Ecto neural progenitor cell (in vitro differentiated cells): ENCODE measurements at places on chromosomes 13 and 19.

DNA sequence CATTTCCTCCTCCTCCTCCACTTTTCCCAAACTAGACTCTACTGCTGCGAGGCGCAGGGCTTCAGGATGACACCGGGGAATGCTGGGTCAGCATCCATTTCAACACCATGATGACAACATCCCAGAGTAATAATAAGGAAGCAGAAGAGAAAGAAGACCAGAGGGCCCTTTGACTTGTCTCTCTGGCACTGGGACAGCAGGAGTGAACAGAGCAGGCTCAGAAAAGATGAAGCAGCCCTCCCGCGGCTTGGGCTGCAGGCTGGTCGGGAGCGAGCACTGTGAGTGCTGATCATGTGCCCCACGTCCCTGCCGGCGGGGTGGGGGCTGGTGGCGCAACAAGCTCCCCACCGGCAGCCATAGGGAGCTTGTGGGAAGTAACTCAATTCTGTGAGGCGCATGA is 30.5 kb downstream of the RANBP3 start:
- no peak for DNase-seq

- no peak for DNase-seq
Observed at GRCh38 chr13:96899946-96900345, 94.3 kb downstream of the OXGR1 start.

DNA sequence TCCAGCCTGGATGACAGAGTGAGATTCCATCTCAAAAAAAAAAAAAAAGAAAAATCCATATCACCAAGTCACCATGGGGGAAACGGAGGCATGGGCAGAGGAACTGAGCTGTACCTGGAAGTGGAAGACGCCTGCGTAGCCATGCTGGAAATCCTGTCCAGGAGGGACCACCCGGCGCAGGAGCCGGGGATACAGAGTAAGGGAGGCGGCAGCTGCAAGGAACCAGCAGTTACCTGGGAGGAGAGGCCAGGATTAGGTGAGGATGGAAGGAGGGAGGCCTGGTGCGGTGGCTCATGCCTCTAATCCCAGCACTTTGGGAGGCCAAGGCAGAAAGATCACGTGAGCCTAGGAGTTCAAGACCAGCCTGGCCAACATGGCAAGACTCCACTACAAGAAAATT is 2.0 kb downstream of the CAPN12 start:
- no peak for DNase-seq

- DNase-seq, result no peak
Observed at GRCh38 chr13:86922936-86923335, 748.2 kb upstream of the SLITRK5 start.

DNA sequence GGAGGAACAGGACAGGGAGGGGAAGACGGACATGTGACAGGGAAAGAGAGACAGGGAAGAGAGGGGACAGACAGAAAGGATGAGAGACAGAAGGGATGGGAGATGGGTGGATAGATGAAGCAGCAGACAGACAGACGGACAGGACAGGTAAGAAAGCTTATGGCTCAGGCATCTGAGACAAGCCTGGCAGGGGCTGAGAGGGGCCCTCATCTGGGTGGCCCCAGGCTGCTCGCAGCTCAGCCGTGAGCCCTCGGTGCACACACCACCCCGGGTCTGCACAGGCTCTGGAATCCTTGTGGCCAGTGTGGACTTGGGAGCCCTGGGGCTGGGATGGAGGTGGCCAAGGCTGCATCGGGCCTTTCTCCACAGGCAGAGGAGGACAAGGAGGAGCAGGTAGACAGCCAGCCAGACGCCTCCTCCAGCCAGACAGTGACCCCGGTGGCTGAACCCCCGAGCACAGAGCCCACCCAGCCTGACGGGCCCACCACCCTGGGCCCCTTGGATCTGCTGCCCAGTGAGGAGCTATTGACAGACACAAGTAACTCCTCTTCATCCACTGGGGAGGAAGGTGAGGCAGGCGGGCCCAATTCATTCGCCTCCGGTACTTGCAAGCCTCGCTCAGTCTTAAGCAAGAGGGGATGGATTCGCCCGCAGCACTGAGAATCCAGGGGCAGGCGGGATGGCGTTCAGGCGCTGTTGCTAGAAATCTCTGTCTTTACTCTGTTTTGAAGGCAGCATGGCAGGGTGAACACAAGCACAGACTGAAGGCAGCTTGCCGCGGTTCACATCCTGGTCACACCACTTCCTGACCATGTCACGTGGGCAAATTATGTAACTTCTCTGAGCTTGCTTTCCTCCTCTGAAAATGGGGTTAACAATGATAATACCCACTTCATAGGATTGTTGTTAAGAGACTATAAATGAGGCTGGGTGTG is 14.0 kb downstream of the GRAMD1A start:
- DNase-seq, result no peak

- DNase-seq, result no peak
Observed at GRCh38 chr13:35157143-35157755, 215.2 kb downstream of the NBEA start.

GRCh38 chr19:1684573-1684912 is 32.1 kb upstream of the TCF3 start:
- DNase-seq, result no peak

GRCh38 chr13:80168089-80168850 is 172.7 kb downstream of the SPRY2 start:
- no peak for DNase-seq

DNA sequence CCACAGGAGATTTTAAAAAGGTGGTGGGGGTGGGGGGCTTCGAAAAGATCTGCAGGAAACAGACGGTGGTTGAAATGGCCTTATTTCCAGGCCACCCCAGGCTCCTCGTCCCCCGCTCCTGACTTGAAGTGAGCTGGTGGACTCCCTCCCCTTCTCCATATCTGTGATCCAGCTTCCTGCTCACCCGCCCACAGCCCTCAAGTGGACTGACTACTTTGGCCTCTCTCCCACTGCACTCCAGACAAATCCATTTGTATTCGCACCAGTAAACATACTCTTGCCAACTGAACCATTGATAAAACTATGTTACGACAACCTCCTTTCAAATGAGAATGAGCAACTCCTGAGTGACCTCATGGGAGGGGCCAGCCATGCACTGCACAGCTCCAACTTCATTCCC is 259.5 kb downstream of the COL4A1 start:
- DNase-seq, result no peak

- DNase-seq, result no peak
Observed at GRCh38 chr13:93325303-93326233, 99.0 kb downstream of the GPC6 start.

GRCh38 chr19:8028951-8029491 is 23.5 kb upstream of the CCL25 start:
- peak; percentile 94 for DNase-seq

GRCh38 chr13:26929971-26930730 is 169.6 kb upstream of the GPR12 start:
- DNase-seq, result peak; percentile 89

- DNase-seq, result no peak
Observed at GRCh38 chr19:23071147-23071511, 45.7 kb upstream of the ZNF730 start.

GRCh38 chr19:28963486-28964250 is 249.3 kb downstream of the UQCRFS1 start:
- DNase-seq, result no peak

DNA sequence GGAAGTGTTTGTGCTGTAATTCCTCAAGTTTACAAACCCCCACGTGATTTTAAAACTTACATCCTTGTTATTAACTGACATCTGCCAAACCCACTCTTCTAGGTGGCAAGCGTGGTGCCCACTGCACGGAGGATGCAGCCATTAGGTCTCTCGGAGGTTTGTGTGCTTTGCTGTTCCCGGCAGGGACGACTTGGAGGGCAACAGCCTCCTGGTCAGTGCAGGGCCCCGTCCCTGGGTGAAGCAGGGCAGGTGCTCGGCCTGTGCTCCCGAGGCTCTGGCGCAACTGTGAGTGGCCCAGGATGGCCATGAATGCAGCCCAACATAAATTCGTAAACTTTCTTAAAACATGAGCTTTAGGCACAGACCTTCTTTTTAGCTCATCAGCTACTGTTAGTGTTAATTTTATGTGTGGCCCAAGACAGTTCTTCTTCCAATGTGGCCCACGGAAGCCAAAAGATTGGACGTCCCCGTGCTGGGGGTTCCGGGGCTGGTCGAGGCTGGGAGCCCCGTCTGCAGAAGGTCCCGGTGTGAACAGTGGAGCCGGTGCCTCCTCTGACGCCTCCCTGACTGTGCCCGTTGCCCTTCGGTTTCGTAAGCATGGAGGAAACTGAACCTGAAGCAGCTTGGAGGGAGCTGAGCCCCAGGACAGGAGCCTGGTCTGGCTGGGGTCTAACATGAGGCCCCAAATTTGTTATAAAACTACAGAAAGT is 11.9 kb downstream of the GAS6 start:
- DNase-seq, result peak; percentile 34

- no peak for DNase-seq
Observed at GRCh38 chr13:71964491-71965100, 97.6 kb upstream of the DACH1 start.

- DNase-seq, result peak; percentile 24
Observed at GRCh38 chr13:112618501-112618900, 30.5 kb upstream of the TUBGCP3 start.
